Left lobe of liver (tissue), 2 donors: ENCODE measurements at places on chromosomes 3 and 15. TPM values are rescaled to one million over a fixed set of nuclear protein-coding genes. Genes with fewer than 3 reads are reported as not detected.

TRIM71 gene
- 0.25 TPM for total RNA-seq

GP5 gene
- 0.10 TPM for total RNA-seq

KLHDC8B gene
- total RNA-seq, result 14.0 TPM

RASL12 gene
- 0.15 TPM for total RNA-seq

ABCC5 gene
- 7.2 TPM for total RNA-seq

PARP15 gene
- 1.0 TPM for total RNA-seq

DAG1 gene
- 59.6 TPM for total RNA-seq

GNAT1 gene
- 0.08 TPM for total RNA-seq

POPDC2 gene
- total RNA-seq, result 0.65 TPM

MGA gene
- 10.7 TPM for total RNA-seq

TMC3 gene
- total RNA-seq, result not detected

FSD2 gene
- total RNA-seq, result not detected

EPHA3 gene
- 1.5 TPM for total RNA-seq

NANOGP8 gene
- 0.45 TPM for total RNA-seq

ATXN7 gene
- 12.7 TPM for total RNA-seq

ADAMTSL3 gene
- total RNA-seq, result 17.8 TPM

ECE2 gene
- total RNA-seq, result not detected

ISLR2 gene
- 0.30 TPM for total RNA-seq

EFHB gene
- 0.48 TPM for total RNA-seq

GABPB1 gene
- 6.0 TPM for total RNA-seq

BSN gene
- 0.73 TPM for total RNA-seq

ROPN1B gene
- total RNA-seq, result 0.60 TPM

CACNA2D2 gene
- 0.50 TPM for total RNA-seq

CAPN3 gene
- 26.4 TPM for total RNA-seq

TTC21A gene
- 2.3 TPM for total RNA-seq

TRAK1 gene
- 11.2 TPM for total RNA-seq

CCR9 gene
- 0.15 TPM for total RNA-seq

SOX14 gene
- not detected for total RNA-seq

PCSK6 gene
- total RNA-seq, result 180 TPM

RPUSD2 gene
- 7.4 TPM for total RNA-seq

POLR2M gene
- 21.3 TPM for total RNA-seq

IL17RB gene
- total RNA-seq, result 23.2 TPM

EPHB1 gene
- total RNA-seq, result 8.1 TPM

GOLGA8G gene
- total RNA-seq, result not detected

CD86 gene
- 1.4 TPM for total RNA-seq

DMXL2 gene
- 9.9 TPM for total RNA-seq

ATP10A gene
- 0.50 TPM for total RNA-seq

CD96 gene
- total RNA-seq, result 0.40 TPM

RUBCN gene
- total RNA-seq, result 7.5 TPM

CYP1A2 gene
- 120 TPM for total RNA-seq

CLEC3B gene
- total RNA-seq, result 25.5 TPM

GREM1 gene
- total RNA-seq, result 2.2 TPM

NAALADL2 gene
- 4.2 TPM for total RNA-seq

FBXW12 gene
- not detected for total RNA-seq

CCNB2 gene
- total RNA-seq, result 0.28 TPM

RARRES1 gene
- total RNA-seq, result 1.3 TPM

CADPS gene
- 0.10 TPM for total RNA-seq

GRM7 gene
- total RNA-seq, result 0.08 TPM

PFN2 gene
- total RNA-seq, result 7.5 TPM
